ENCODE measurements at places on chromosomes 13 and 19. TPM values are rescaled to one million over a fixed set of nuclear protein-coding genes. Genes with fewer than 3 reads are reported as not detected.

- no peak for DNase-seq
Observed at GRCh38 chr13:34152409-34152808, 334.5 kb downstream of the RFC3 start.

- DNase-seq: no peak
Observed at GRCh38 chr13:36882829-36883390, 37.1 kb downstream of the SMAD9 start.

GRCh38 chr13:92976657-92977056 lies 249.9 kb upstream of the GPC6 start:
- no peak for DNase-seq

DNA sequence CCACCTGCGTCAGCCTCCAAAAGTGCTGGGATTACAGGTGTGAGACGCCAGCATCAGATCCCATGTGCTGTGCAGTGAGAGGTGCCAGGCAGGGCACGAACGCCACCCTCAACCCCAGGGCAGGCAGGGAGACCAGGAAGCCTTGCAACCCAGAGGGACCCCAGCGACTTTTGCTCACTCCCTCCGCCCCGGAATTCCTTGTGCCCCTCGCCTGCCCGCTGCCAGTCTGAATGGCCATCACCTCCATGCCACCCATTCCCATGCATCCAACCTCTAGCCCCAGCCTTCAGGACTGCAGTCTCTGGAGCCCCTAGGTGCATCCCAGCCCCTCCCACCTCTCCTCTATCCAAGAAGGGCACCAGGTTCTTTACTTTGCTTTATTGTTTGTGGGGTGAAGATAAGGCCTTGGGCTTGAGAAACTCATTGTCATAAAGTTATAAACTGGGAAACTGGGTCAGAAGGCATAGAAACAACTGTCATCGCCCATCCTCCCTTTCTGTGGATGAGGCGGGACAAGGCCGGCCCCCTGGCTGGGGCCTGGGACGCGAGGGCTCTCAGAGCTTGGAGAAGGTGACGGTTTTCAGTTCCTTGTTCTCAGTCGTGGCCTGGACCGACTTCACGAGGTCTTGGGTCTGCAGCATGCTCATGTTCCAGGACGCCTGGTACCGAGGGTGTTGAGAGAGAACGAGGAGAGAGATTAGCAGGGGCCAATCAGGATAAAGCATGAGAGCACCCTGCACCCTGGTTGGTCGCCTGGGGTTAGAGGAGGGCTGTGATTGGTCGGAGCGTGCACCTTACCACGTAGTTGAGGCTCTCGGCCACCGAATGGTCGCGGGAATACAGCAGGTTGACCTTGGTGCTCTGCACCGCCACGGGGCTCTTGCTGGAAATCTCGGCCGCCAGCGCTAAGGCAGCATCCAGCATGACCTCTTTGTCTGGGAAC lies 2.6 kb upstream of the LGALS4 start:
- DNase-seq: no peak

DNA sequence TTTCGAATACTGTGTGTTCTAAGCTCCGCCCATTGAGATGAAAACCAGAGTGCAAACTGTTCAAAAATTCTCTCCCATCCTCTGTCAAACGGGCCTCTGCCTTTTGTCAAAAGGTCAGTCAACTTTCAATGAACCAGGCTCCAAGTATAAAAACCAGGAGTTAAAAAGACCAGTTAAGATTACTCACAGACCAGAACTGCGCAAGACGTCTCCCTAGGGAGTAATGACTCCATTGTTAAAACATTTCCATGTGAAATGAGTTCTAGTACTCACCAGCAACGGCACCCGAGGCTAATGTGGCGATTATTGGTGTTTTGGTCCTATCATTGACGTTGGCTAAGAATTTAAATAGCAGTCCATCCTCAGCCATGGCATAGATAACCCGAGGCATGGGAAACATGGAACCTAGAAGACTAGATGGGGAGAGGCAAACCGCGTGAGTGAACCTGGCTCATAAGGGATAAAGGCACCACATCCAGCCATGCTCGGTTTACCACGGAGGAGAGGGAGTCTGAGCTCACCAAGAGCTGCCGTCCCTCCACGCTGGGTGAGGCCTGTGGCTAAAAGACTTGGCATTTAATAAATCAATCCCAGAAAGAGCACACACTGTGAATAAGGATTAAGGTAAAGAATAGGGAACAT lies 73.3 kb downstream of the SLC7A1 start:
- no peak for DNase-seq

DNA sequence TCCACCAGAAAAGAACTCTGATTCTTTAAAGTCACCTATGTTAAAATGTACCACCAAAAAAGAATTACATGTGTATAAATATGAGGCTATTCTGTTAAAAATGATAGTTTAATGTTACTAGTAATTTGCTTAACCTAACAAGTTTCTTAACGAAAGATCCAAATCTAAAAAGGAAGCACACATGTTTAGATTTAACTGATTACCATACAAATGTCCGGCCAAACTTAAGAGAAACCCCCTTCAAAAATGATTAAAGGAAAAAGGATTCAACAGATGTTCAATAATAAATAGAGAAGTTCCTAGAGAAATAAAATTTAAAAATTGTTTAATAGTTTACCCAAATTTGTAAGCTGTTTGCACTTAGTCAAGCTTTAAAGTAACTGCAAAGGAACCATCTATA lies 5.0 kb upstream of the ZNF69 start:
- DNase-seq: no peak

DNA sequence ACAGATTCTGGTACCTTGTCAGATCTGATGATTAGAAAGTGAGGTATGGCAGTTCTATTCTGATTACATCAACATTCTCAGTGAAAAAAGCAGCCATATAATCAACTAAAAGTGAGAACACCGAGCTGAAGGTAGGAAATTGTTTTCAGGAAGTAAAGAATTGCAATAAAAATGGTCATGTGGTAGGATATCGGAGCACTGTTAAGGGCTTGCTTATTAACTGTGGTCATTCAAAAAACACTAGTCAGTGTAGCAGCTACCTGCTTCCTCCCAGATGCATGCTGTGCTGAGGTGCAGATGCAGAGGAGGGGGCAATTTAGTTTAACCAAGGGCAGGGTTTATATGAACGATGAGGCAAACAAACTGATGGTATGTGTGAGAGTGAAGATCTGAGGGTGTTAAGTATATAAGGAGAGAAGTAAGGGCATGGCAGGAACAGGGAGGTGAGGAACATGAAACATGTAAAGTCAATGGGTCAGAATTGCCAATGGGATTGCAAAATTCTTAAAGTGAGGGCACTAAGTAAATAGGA lies 111.9 kb downstream of the DIAPH3 start:
- no peak for DNase-seq

- DNase-seq: no peak
Observed at GRCh38 chr19:16607819-16608218, 20.2 kb downstream of the MED26 start.

- DNase-seq: peak; percentile 95
Observed at GRCh38 chr19:38336638-38337359, 1.2 kb downstream of the CATSPERG start.

GRCh38 chr13:43230989-43231388 lies 207.6 kb downstream of the DNAJC15 start:
- DNase-seq: no peak

GRCh38 chr19:54549224-54549623 lies 24.4 kb upstream of the LILRA2 start:
- no peak for DNase-seq

- no peak for DNase-seq
Observed at GRCh38 chr13:53052675-53053074, 24.1 kb downstream of the OLFM4 start.

GRCh38 chr13:68369739-68370138 lies 1139.6 kb upstream of the PCDH9 start:
- no peak for DNase-seq

DNA sequence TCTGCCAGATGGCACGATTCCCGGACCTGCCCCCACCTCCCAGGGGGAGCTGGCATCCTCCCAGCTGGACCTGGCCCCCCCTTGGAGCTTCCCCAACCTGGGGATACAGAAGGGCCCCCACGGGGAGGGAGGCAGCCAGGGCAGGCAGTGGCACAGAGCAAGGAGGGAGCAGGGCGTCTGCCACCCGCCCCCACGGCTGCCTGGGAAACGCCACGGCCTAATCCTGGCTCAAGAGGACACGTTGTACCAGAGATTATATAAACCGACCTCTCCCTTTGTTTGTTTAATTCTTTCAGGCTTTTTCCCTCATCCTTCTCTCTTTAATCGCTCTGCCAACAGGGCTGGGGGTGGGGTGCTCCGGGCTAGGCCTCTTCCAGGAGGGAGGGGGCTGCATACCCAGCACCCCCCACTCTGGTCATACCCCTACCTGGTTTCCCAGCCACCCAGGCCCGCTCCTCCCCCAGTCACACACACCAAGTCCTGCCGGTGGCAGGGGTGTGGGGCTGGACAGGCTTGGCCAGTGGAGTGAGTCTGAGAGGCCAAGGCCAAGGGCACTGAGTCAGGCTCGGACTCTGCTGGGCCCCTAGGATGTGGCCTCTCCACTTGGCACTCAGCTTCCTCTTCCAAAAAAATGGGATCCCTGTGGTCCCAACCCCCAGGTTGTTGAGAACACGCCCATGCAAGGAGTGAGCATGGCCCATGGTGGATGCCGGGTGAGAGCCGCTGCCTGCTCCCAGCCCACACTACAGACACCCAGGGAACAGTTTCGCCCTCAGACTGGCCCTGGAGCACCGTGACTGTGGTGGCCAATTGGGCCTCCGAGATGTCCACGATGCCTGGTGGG lies 29.5 kb upstream of the NFIC start:
- DNase-seq: no peak

GRCh38 chr13:26555413-26555812 lies 2.1 kb upstream of the WASF3 start:
- no peak for DNase-seq

DNA sequence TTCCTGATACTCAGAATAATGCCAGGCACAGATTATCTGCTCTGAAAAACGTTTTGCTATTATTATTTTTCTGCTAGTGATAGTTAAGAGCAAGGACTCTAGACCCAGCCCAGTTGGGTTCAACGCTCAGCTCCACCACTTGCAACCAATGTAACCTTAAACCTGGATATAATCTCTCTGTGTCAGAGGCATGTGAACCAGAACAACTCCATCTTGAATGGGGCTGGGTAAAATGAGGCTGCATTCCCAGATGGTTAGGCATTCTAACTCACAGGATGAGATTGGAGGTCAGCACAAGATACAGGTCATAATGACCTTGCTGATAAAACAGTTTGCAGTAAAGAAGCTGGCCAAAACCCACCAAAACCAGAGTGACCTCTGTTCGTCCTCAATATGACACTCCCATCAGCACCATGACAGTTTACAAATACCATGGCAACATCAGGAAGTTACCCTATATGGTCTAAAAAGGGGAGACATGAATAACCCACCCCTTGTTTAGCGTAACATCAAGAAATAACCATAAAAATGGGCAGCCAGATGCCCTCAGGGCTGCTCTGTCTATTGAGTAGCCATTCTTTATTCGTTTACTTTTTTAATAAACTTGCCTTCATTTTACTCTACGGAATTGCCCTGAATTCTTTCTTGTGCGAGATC lies 13.6 kb downstream of the FAM187B start:
- DNase-seq: no peak

DNA sequence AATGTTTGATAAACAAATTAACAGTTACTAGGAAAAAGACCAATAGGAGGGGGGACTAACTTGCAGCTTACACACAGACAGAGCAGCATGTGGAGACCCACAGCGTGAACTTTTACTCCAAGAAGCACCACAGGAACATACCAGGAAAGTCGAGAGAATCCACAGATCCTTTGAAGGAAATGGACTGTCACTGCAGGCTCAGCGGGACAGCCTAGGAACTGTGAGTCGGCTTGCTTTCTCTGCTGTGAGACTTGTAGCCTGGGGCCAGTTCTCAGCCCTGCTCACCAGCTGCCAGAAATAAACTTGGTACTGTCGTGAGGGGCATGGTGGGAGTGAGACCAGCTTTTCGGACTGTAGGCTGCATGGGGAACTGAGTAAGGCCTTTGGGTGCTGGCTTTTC lies 1211.5 kb downstream of the PCDH17 start:
- no peak for DNase-seq

- no peak for DNase-seq
Observed at GRCh38 chr13:41649659-41650058, 192.3 kb downstream of the RGCC start.

- DNase-seq: no peak
Observed at GRCh38 chr19:19160461-19161035, 9.5 kb downstream of the MEF2B start.

GRCh38 chr13:85255978-85256377 lies 543.2 kb downstream of the SLITRK6 start:
- DNase-seq: no peak

DNA sequence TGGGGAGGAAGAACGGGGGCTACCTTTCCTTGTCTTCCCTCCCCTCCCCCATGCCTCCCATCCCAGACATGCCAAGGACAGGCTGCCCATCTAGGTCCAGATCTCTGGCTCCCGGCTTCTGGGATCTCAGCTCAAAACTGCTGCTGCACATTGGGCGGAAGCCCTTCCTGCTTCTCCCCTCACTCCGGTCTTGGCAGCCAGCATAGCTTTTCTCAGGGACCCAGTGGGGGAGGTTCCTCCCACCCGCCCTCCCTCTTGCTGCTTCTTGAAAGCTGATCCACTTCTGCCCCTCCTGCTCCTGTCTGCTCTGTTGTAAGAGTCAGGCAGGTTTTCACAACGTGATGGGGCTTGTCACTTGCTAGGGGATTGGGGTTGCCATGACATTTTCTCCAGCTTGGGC lies 21.7 kb upstream of the RNF17 start:
- DNase-seq: no peak

- DNase-seq: no peak
Observed at GRCh38 chr13:97246596-97247158, 24.5 kb downstream of the MBNL2 start.

DNA sequence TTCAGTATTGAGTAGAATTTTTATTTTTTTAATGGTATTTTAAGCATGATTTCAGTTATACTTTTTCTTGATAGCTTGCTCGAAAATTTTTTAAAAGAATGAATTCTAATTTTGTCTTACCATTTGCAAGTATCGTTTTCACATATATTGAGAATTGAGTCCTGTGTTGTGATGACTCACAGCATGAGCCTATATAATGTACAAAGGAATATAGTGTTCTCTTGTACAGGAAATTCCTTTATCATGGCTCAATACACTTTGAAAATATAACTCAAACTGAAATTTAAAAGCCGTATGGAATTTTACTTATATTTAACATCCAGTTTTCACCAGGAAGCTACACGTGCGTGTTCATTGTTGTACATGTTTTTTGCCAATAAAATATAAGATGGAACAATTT lies 161.1 kb upstream of the TMTC4 start:
- no peak for DNase-seq

CEBPA gene
- total RNA-seq: 24.4 TPM

PKN1 gene
- total RNA-seq: 85.3 TPM

CFAP97D2 gene
- total RNA-seq: not detected

DHPS gene
- 71.2 TPM for total RNA-seq

SIGLEC6 gene
- total RNA-seq: not detected

DZIP1 gene
- 5.9 TPM for total RNA-seq

ZNF284 gene
- 5.2 TPM for total RNA-seq
